IgD-negative memory B cell (primary cell): ENCODE measurements at places on chromosomes 6 and 20. TPM values are rescaled to one million over a fixed set of nuclear protein-coding genes. Genes with fewer than 3 reads are reported as not detected.

RAB5IF gene
- 126 TPM for polyA plus RNA-seq

F13A1 gene
- polyA plus RNA-seq = 3.7 TPM

KHDC3L gene
- not detected for polyA plus RNA-seq

GPX5 gene
- polyA plus RNA-seq = not detected

LAMA4 gene
- polyA plus RNA-seq = not detected

MYH7B gene
- polyA plus RNA-seq = 0.34 TPM
